ENCODE measurements at places on chromosomes 1 and 21.

DNA sequence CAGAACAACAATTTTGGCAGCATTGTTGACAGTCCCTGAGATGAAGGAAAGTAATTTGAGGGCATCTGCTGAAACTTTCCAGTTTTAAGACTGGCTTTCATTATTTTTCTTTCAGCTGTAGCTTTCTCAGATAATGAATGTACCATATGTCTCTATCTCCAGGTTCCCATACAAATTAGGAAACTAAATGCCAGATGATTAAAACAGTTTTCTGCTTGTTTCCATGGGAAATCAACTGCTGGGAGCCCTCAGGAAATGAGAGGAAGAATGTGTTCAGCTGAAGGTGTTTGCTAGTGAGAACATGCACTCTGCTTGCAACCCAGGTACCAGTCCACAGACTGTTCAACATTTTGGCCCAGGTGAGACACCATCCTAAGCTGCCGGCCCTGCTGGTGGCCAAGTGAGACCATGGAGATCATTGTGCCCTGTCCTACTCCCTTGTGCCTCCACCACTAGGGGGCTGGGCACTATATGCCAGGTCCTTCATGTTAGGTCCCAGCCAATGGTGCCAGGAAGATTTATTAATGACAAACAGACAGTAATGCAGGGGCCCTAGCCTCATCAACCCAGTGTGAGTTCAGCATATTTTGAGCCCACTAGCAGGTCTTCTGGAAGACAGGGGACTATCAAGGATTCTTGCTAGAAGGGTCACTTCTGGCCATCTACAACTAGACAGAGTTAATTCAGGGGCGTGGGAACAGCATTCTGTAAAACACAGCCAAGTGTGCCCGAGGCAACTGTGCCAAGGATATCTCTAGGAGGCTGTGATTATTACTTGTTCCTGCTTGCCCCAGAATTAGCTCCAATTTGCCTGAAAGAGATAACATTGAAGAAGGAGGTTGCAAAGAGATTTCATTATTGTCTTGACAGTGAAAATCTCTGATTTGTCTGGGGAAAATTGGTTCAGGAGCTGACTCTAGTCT, 17.0 kb upstream of the LRRC8C start:
- DNase-seq: peak; percentile 25

GRCh38 chr1:182087304-182087703, 25.8 kb upstream of the ZNF648 start:
- DNase-seq: no peak

DNA sequence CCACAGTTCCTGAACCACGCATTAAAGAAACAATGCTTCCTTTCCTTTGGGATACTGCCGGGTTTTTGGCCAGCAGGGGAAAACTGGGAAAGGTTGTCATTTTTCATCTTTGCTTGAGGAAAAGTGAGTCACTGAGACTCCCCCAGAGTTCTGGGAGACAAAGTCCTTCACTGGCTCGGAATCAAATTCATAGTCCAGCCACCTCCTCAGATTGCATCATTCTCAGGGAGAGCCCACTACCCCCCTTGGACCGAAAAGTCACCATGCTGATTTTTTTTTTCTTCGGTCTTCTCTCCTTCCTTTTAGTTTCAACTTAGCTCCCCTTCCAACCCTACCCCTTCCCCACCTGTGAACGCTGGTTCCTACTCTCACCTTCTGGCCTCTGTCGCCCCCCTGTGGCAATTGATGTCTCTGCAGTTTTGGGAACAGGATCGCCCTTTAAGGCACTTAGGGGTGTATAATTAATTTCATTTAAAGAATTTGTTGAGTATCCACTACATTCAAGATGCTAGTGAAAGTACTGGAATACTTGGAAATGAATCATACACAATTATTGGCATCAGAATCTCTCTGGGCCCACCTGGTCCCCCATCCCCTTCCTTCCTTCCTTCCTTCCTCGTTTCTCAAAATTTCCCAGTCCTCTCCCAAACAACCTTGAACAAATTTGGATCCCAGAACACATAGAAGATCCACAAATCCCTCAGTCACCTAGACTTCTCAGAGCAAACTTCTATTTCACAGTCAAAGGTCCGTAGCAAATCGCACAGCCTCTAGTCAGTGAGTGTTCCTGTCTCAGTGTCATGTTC, 6.9 kb downstream of the ACKR1 start:
- peak; percentile 32 for DNase-seq

GRCh38 chr1:16386454-16387113, 19.5 kb downstream of the SZRD1 start:
- peak; percentile 94 for DNase-seq

GRCh38 chr1:162709870-162710269, 77.6 kb downstream of the DDR2 start:
- DNase-seq: no peak

GRCh38 chr1:100597784-100598183, 59.8 kb downstream of the GPR88 start:
- DNase-seq: no peak

- DNase-seq: peak; percentile 92
Measured at GRCh38 chr1:224203243-224204016, 20.4 kb downstream of the DEGS1 start.

DNA sequence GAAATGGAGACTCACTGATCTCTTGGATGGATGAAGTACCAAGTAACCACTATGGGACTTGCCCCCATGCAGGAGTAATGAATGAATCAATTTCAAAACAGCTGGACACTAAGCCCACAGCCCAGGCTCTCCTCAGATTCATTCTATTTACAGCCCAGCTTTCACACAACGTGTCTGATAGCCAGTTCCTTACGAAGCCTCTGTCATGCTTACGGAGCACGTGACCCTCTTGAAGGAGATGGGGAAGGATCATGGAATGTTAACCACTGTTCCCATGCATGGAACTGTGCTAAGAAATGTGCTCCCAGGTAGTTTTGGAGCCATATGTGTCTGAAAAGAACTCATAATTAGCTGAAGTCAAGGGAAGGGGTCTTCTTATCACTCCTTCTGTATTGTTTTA, 124.1 kb downstream of the KIF26B start:
- DNase-seq: no peak

DNA sequence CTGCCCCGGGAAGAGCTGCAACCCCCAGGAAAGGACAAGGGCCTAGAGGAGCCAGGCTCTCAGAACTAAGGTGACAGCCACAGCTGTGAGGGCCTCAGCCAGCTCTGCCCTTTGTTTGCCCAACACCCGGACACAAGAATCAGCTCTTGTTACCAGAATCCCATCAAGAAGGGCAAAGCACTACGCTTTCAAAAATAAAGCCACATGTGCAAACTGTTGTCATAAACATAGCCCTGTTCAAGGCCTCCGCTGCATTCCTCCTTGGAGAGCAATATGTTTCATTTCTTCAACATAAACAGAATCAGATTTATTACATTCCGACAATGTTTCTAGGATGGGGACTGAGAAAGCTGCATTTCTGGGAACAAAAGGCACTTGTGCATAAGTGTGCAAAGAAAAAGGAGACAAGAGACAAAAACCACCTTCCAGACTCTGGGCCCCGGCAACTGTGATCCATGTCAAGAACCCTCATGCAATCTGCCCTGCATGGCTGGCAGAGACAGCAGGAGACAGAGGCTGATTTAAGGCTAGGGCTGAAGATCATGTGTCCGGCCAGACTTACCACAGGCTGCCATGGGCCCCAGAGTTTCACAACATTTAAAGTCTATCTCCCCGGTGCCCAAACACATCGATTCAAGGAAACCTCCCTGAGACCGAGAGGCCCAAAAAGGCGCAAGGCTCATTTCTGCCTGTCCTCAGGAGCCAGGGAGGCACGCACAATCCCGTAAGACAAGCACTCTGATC, 71.0 kb downstream of the SSBP3 start:
- no peak for DNase-seq
